ENCODE measurements at places on chromosomes 4 and X. TPM values are rescaled to one million over a fixed set of nuclear protein-coding genes. Genes with fewer than 3 reads are reported as not detected.

Gene GLUD2
- total RNA-seq: 2.2 TPM

Gene RBM46
- not detected for total RNA-seq

Gene FOXP3
- not detected for total RNA-seq

DNA sequence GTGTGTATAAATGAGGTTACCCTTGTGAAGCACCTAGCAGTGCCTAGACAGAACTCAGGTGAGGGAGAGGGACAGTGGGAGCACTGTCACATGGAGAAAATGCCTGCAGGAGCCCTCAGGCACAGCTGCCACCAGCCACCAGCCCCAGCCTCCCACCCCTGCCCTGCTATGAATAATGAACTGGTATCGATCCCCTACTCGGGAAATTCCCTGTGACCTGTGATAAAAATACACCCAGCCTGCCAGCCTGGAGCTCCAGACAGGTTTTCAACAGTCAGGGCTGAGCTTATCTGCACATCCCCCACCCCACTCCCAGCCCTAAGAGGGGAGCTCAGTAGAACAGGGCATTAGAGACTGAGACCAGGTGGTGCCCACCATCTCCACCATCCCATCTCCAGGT, 159.6 kb upstream of the PJA1 start:
- no peak for DNase-seq

DNA sequence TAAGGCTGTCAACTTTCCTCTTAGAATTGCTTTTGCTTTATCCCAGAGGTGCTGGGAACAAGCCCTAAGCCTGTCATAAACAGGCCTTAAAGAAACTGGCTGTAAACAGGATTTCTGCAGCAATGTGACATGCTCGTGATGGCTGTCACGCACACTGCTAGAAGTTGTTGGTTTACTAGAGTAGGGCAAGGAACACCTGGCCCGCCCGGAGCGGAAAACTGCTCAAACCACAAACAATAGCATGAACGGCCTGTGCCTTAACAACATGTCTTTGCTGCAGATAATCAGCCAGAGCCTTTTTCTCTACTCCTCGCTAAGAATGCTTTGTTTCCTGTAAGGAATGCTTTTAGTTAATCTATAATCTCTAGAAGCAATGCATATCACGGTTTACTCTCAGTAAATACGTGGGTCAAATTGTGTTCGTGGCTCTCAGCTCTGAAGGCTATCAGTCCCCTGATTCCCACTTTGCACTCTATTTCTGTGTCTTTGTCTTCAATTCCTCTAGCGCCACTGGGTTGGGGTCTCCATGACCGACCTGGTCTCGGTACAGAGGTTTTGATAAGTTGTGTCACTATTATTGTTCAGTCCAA, 318.3 kb downstream of the GLUD2 start:
- no peak for DNase-seq

Data from aorta (tissue), 5 donors.